Activated naive CD4-positive, alpha-beta T cell treated with anti-CD3 and anti-CD28 coated beads for 36 hours (primary cell): ENCODE measurements at places on chromosomes 5 and 9.

DNA sequence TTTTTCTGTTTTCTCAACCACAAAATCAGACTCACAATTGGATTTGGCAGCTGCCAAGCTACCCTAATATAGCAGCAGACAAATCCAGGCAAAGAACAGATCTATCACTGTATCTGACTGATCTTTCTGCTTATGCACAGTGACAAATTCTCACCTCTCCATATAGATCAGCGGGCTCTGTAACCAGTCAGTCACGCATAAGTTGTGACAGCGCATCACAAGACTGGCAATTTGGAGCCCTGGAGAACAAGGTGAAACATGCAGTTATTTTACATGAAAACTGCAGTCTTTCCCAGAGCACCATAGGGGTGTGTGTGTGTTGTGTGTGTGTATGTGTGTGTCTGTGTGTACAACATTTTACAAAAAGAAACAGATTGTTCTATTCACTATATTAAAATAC is 37.7 kb downstream of the RORB start:
- DNase-seq, result no peak

- DNase-seq, result no peak
Measured at GRCh38 chr9:76707510-76707909, 56.7 kb upstream of the PCA3 start.

DNA sequence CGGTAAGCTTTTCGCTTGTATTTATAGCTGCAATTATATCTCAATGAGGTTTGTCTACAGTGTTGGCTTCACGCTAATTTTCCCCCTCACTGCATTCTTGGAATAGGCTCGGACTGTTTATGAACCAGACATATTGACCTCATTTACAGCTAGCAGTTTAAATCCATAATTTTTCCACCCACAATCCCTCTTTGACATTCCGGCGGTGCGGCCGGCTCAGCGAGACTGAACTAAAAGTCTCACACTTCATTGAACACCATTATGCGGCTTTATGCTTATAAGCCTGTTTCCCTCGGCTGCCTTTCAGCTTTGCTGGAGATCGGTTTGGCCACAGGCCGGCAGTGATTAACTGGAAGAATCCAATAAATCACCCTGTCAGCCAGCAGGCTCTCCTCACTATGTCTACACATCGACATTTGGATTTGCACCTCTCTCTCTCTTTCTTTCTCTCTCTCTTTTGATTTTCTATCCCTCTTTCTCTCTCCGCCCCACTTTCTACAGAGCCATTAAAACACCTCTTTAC is 315.0 kb upstream of the TLE4 start:
- no peak for DNase-seq

- no peak for DNase-seq
Measured at GRCh38 chr9:106179191-106179590, 484.9 kb downstream of the TMEM38B start.

GRCh38 chr9:101516655-101517054 is 17.0 kb upstream of the RNF20 start:
- DNase-seq, result no peak

DNA sequence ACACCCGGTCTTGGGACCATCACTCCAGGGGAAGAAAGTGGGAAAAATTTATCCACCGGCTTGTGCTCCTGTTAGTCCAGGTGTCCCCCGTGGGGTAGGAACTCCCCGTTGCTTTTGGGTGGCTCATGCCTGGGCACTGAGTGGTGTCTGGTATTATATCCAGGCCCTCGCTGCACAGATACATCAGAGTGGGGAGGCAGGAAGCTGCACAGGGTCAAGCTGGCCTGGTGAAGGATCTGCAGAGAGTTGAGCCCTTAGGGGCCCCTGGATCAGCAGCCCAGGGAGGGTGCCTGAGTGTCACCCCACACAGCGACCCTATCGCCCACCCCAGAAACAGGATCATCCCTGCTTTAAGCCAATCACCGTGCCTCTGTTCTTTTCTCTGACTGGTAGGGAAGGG is 24.4 kb upstream of the COL5A1 start:
- DNase-seq, result no peak

- DNase-seq, result no peak
Measured at GRCh38 chr5:6287176-6287575, 91.2 kb downstream of the MED10 start.

DNA sequence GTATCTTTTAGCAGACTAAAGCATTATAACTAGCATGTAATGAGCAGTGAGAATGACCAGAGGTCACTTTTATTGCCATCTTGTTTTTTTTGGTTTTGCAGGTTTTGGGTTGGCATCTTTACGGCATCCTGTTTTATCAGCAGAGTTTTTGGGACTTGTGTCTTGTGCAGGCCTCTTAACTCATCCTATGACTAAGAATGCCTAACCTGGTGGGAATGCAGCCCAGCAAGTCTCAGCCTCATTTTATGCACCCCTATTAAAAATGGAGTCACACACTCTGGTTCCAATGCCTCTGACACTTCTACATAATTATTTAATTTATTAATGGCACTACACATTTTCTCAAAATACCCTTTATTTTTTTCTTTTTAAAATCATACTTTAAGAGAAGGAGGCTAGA is 726.5 kb upstream of the RIOK2 start:
- no peak for DNase-seq

DNA sequence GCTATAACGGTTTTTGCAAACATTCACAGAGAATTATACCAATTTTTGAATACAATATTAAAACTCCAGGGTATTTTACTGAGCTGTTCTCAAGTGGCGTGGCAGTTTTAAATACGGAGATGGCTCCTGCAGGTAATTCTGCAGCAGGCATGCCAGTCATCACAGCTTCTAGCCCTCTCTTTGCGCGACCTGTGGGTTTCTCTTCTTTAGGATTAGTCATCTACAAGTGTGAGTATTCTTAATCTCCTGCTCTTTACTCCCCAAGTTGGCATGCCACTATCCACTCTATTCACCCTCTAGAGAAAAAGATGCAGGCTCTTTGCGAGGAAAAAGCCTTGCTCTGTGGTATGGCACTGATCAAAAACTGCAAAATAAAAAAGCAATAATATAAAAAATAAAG is 43.9 kb downstream of the ANKRD31 start:
- DNase-seq, result peak; percentile 58

DNA sequence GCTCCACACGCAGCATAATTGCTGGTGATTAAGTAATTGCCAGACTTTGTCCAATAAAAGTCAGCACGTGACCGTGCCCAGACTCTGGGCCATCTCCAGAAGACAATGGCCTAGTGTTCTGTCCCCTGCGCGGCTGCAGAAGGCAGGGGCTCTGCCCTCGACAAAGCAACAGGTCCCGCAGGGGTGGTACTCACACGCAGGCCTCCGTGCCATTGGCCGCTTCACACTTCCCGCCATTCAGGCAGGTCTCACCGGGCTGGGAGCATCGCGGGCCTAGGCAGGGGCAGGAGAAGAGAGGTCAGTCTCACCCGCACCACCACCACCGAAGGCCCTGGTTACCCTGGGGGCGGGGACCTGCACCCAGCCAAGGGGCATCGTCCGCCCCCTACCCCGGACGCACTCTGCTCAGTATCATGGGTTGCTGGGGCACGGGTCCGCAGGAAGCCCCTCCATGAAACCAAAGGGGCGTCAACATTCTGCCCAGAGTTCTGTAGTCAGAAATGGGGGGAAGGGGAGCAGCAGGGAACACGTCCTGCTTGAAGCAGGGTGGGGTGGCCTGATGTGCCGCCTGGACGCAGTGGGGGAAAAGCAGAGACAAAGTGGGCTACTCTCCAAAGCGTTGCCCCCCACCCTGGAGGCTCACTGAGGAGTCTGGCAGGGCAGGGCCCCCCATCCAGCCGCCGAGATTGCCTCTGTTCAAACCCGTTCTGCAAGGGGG is 1.9 kb downstream of the NOTCH1 start:
- no peak for DNase-seq

DNA sequence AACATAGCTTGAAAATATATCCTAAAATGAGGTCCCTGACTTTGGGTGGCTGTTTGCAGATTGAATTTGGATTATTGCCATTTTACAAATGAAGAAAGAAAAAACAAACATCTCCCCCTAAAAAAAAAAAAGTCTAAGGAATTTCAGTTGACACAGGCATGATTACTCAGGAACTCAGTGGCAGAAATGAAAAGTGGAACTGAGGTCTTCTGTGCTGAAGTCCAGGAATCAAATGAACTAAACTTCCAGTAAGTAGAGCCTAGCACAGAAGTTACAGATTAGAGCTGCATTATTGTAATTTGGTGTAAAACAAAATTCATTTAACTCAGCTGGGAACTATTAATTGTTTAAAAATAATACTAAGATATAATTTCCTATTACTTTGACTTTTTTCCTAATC is 26.7 kb downstream of the FAM170A start:
- DNase-seq, result no peak

DNA sequence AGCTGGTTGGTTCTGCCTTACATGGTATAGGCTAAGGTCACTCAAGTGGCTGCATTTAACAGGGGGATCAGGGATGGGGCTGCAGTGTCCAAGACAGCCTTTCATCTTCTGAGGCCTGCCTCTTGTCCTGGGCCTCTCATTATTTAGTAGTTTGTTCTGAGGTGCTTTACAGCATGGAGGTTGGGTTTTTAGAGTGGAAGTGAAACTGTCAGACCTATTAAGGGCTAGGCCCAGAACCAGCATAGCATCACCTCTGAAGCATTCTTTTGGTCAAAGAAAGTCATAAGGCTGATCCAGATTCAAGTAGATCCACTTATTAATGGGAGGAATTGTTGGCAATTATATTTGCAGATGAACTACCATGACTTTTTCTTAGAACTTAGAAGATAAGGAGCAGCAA is 146.0 kb upstream of the NMUR2 start:
- no peak for DNase-seq

DNA sequence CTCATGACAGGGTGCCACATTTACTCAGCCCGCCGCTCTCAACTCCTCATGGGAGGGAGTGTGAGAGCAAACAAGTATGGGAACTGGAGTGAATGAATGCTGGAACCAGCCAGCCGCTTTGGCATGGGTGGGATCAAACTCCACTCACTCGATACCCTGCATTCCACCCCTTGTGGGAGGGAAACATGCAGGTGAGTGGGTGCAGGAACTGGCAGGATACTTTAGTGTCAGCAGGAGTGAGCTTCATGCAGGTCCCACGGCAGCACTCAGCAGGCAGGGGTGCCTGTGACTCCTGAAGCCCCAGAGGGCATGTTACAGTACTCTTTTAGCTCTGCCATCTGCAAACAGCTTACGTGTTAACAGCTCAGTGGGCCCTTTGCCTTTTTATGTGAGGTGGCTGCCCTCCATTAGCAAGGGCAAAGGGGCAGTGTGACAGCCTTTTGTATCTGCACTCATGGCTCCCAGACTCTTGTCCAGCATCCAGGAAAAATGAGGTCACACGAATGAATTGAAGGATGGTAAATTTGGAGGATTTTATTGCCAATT is 433.2 kb upstream of the NMUR2 start:
- no peak for DNase-seq

- no peak for DNase-seq
Measured at GRCh38 chr5:107215611-107216010, 455.1 kb downstream of the EFNA5 start.

DNA sequence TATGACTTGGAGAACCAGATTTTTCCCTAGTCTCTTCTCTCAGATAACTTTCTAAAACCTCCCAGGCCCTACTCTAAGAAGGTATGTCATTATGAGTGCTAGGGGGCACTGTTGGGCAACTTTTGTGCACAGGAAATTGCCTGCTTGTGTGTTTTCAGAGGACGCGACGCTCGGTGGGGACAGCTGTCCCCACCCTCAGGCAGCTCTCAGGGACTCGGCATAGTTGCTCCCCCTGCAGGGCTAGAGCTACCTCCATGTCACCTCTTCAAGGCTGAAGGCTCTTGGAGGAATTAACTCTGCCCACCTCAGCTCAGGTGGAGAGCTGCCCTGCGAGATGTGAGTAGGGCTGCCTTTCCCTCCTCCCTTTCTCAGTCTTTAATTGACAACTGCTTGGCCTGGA is 10.2 kb upstream of the TIFAB start:
- DNase-seq, result peak; percentile 78

DNA sequence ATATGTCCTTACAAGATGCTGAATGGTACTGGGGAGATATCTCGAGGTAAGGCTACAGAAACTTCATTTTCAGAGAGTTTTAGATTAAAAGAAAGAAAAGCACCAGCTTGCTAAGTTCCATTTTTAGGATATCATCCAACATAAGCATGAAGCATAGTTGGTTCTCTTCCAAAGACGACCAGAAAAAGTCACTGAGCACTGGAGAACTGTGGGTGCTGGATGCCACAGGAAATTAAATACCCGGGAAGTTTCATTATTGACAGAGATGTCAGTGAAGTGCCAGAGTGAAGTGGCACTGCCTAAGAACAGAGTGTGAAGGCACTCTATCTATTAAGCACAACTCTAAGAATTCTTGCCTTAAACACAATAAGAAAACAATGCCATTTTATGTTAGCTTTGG is 76.8 kb downstream of the PIK3R1 start:
- no peak for DNase-seq

- DNase-seq, result no peak
Measured at GRCh38 chr5:65061250-65061973, 292.7 kb downstream of the CWC27 start.

DNA sequence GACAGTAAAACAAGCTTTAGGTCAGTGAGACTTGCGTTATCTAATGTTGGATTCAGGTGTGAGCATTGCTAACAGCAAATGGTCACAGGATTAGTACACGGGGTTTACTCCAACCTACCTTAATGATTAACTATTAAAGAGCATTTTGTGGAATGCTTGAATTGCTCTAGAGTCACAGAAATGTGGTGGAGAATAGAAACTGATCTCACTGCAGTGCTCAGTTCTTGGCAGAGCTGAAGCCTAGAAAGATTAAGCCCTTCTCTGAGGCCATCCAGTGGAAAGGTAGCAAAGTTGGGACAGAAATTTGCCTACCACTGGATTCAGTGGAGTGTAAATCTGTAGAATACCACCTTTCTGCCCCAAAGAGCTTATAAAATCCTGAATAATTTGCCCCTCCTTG is 60.9 kb downstream of the ICE1 start:
- DNase-seq, result no peak

DNA sequence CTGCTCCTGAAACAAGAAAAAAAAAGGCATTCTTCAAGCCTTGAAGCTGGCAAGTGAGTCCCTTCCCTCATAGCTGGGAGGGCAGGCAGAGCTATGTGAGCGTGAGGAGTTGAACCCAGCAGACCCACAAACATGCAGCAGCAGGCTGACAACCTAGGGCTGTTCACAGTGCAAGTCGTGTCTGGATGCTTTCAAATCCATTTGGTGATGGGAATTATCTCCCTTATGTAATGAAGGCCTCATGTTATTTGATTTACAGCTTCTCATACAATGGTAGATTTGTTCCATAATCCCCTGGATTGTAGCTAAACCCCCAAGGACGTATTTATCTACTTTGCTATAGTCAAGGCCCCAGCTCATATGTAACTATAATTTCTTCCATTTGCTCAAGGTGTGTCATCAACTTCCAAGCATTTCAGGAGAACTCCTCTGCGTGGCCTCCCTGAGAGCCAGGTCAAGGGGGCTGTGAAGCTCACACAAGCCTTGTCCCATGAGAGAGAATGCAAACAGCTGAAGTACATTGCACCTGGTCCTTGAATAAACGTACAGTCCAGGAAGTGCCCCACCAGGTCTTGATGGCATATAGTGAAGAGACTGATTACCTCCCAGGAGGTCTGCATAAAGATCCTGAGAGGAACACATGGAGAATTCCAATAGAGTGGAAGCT is 124.8 kb upstream of the SLC1A3 start:
- DNase-seq, result no peak
